KBM-7 (cell line): ENCODE measurements at places on chromosomes 2 and 18.

DNA sequence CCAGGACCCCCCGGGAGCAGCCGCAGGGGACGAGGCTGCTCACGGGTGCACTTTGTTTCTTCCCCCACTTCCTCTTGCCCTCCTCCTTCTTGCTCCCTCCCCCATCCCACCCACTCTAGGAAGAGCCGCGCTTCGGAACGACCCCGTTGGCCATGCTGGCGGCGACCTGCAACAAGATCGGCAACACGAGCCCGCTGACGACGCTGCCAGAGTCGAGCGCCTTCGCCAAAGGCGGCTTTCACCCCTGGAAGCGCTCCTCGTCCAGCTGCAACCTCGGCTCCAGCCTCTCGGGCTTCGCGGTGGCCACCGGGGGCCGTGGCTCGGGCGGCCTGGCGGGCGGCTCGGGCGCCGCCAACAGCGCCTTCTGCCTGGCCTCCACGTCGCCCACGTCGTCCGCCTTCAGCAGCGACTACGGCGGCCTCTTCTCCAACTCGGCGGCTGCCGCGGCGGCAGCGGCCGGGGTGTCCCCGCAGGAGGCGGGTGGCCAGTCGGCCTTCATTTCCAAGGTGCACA lies 1.3 kb downstream of the SP9 start:
- no peak for DNase-seq

- peak; percentile 18 for DNase-seq
Observed at GRCh38 chr2:113755035-113755834, 1.2 kb downstream of the SLC35F5 start.

DNA sequence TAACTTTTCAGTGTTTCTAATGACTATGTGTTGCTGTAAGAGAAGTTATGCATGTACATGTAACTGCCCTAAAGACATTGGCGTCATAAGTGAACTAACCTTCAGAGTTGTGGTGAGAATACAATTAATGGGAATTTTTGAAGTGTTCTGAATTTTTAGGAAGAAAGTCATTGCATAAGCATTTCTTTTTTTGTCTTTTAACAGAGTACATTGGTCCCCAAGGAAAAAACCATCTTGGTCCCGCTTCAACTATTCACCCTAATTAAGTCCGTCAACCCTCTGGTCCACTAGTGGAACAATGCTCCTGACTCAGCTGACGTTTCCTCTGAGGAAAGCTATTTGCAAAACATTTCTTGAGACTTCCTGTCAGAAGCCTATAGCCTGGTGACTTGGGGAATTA lies 41.1 kb upstream of the VIT start:
- DNase-seq = no peak

GRCh38 chr2:10773821-10774341 lies 38.7 kb downstream of the PDIA6 start:
- DNase-seq = no peak

DNA sequence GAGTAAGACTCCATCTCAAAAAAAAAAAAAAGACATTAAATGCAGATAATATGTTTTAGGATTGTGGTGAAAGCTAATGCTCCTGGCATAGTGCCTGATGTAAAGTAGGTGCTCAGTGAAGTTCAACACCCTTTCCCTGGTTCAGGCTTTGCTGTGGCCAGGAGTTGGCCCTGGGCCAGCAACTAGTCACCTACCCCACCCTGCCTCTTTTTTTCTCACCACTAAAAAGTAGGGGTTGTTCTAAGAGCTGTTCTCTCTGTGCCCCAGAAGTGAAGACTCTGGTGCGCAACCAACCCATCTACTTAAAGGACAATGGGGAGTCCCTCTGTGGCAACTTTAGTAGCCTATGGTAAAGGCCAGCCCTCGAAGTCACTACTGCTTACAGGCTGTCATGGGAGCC lies 75.9 kb downstream of the DNMT3A start:
- no peak for DNase-seq

- peak; percentile 52 for DNase-seq
Observed at GRCh38 chr2:168601741-168602140, 145.7 kb downstream of the CERS6 start.

DNA sequence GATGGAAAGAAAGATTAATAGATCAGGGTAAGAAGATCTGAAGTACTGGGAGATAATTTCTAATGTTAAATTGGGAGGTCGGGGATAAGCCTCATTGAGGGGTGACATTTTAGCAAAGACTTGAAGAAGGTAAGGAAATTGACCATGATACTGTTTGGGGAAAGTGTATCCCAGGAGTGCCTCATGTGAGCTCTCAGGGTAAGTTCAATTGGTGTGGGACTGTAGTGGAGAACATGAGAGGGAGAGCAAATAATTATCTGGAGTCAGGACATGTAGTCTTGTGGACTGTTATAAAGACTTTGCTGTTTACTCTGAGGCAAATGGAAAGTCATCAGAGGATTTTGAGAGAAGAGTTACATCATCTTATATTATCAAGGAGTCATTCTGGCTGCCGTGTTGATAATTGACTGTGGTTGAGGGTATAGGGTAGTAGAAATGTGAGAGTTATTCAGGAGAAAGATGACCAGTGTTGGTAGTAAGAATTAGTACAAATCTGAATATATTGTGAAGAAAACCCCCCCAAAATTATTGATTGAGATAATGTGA lies 624.4 kb downstream of the ADCYAP1 start:
- no peak for DNase-seq

DNA sequence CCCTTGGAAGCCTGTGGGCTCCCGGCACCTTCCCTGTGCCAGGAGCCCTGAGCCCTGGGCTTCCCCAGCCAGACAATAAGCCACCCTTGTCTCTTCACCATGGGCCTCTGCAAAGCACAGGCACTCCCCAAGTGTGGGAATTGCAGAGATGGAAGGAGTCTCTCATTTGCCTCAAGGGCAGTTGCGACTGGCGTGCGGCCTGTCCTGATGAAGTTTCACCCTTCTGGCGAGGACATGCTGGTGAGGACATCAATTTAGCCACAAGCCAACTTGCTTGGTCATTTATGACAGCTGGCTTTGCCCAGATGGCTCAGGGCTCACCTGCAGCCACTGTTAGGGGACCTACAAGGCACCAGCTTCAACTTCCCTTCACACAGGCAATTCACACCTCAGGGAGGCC lies 180.2 kb downstream of the ANAPC1 start:
- DNase-seq = no peak

GRCh38 chr2:45736757-45737704 lies 85.6 kb downstream of the PRKCE start:
- no peak for DNase-seq

DNA sequence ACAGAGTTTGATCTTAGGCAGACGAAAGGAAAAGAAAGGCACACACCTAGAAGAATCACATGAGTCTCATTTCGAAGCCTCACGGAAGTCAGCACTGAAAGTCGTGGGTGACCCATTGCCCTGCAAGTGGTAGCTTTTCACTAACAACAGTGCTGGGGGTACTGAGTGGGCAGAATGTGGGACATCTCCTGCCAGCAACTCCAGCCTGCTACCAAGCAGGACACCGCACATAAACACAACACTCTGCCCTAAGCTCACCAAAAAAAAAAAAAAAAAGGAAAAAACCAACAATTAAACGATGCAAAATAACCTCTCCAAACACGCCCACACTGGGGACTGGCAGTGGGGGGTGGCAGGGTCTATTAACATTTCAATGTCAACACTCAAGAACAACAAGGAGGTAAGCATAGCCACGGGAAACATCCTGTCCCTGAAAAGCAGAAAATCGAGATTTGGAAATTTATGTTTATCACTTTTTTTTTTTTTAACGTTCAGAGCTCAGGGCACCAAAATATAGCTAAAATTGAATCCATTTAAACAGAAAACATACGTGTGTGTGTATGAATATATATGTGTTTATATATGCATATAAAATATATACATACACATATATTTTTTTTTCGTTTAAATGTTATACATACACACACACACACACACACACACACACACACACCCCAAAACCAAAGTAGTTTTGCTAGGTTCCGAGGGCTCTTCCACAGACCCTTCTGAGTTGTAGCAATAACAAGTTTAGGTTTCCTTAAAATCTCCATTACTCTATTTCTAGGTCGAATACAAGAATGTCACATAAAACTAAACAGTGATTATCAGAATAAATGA lies 2.2 kb downstream of the INO80D start:
- DNase-seq = peak; percentile 30

GRCh38 chr2:175002547-175003274 lies 2.5 kb downstream of the CHN1 start:
- DNase-seq = no peak

DNA sequence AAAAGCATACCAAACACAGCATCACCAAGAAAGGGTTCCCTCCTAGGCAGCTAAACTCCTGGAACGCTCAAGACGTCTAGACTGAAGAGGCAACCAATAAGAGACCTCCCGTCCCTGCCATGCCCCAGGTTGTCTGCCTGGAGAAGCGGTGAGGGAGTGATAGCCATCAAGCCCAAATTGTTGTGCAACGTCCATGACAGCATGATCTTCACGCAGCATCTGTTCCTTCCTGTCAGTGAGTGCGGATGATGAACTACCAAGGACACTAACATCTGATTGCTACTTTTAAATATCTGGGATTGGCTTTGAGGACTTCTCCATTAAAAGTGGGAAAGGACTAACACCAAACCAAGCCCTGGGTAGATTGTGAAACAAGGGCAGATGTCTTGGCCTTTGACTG lies 149.7 kb downstream of the TXNL1 start:
- peak; percentile 82 for DNase-seq

DNA sequence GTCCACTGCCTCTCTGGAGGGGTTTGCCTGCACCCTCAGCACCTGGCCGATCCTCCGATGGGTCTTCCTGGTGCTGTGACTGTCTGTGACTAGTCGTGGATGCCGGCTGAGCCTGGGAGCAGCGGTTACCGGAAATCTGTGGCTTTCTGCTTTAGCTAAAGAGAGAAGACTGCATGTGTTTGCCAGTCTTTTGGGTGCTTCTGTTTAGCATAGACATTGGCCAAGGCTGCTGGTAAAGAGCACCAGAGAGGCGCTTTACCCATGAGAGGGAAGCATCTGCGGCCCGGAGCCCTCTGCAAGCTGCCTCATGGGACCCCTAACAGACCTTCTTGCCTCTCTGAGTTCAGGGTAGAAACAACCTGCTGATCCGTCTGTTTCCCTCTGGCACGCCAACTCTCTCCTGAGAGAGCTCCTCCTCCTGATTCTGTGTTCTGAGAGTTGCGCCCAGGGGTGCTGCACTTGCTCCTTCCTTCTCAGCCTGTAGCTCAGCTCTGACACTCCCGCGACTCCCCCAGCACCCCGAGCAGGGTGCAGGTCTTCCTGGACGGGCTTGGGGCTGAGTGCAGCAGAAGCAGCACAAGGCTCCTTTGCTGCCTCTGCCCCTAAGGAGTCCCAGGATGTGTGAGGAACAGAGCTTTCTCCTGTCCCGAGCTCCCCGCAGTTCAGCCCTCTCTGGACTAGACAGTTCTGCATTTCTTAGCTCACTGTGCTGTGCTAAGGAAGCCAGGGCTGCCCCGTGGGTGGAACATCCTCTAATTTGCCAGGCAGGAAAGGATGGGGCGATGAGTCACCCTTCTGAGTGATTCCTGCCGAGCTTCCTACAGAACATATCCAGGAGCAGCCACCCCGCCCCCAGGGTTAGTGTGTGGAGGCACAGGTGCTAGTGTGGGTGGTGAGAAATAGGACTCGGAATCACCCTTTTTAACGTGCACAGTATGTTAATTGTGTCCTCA lies 203.2 kb downstream of the SH3RF3 start:
- DNase-seq = peak; percentile 70

GRCh38 chr2:113240150-113240914 lies 38.4 kb downstream of the PAX8 start:
- DNase-seq = no peak
